ENCODE measurements at places on chromosomes 16 and 17.

- DNase-seq = peak; percentile 78
Measured at GRCh38 chr17:73228748-73229236, 32.9 kb downstream of the CPSF4L start.

DNA sequence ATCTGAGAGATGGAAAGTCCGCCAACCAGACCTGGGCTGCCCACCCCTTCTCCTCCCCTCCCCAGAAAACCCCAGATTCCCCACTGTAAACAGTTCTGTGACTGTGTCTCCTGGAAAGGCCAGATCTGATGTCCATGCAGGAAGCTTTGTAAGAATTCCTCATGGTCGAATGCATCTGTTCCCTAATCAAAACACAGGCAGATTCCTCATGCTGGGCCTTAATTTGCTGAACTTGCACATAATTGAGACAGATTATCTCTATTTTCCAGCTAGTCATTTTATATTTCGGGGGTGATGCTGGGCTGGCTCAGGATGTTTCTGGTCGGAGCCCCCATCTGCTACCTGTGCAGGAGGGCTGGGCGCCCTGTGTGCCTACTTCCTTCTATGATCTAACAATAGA is 233.6 kb upstream of the ASIC2 start:
- DNase-seq = no peak

DNA sequence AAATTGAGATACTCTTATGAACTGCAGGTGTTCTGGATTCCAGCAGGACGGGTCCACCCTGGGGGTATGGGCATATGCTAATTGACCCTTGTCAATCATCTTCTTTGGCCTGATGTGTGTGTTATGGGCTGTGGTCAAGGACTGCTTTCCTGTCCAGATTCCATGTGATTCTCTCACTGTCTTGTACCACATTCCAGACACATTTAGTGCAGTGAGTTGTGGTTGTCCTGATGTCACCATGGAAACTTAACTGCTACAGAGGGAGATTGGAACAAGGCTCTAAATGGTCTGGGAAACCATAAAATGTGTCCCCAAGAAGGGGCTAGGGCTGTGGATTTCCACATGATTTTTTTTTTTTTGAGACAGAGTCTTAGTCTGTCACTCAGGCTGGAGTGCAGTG is 367.4 kb downstream of the UTP18 start:
- DNase-seq = no peak

GRCh38 chr17:78168903-78169793 is 767 bp downstream of the SYNGR2 start:
- peak; percentile 30 for DNase-seq

DNA sequence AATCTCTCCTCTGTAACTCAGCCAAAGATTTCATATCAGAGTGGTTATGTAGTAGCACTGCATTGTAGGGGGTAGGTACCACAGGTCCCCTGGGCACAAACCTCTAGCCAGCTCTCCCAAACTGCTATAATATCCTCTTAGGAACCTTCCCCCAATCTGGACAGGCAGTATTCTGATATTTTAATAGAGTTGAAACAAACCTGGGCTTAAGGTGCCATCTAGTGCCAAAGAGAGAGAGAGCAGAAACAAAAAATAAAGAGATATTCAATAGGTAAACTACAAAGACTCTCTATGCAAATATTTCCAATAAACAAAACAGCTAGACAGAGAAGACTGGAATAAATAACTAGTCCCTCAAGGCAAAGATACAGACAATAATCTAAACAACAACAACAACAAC is 1070.0 kb downstream of the CDH11 start:
- peak; percentile 32 for DNase-seq

DNA sequence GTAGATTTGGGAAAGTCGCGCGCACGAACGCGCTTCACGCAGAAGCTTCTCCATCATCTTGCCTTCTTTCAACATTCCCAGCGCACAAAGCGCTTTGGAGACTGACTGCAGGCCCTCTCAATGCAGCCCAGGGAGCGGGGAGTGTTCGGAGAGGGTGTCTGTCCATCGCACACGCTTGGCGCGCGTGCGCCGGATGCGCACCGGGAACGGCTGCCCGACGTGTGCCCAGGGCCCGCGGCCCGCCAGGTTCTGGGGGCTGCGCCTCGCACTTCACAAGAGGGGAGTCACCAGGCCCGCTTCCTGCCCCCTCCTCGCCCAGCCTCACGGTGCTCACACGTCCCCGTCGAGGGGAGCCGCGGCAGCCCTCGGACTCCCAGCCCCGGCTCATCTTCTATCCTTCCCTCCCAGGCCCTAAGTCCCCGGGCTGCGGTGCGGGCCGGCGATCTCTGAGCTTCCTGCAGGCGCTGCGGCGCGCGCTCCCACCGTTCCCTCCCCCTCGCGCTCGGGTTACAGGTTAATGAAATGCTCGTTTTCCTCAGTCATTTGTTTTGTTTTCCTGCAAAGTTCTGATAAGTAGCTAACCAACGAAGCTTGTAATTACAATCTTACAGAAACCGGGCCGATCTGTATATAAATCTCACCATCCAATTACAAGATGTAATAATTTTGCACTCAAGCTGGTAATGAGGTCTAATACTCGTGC is 2.8 kb upstream of the IRX3 start:
- no peak for DNase-seq

- DNase-seq = no peak
Measured at GRCh38 chr17:33046361-33047255, 55.0 kb downstream of the SPACA3 start.

GRCh38 chr17:45405250-45406086 is 27.2 kb downstream of the ARHGAP27 start:
- DNase-seq = no peak

DNA sequence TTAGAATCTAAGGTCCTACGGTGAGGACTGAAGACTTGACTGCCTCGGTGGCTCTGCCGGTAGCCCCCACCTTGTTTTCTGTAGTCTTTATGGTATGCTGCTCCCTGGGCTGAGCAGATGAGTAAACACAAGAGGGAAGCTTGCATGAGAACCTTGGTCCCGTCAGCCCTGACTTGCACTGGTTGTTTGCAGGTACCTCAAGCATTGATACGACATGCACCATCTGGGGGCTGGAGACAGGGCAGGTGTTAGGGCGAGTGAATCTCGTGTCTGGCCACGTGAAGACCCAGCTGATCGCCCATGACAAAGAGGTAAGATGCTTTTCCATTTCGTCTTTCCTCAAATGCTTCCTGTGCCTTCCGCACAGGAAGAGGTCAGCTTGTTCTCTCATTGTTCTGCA is 21.1 kb upstream of the TACO1 start:
- DNase-seq = no peak

GRCh38 chr17:11598274-11599221 is at the start of gene DNAH9:
TSS of gene DNAH9 (plus strand) at chr17:11598470. CDS start at chr17:11598499, 29 bp downstream.
- DNase-seq = peak; percentile 78

- DNase-seq = peak; percentile 38
Measured at GRCh38 chr17:81200695-81201580, 21.8 kb downstream of the CEP131 start.

DNA sequence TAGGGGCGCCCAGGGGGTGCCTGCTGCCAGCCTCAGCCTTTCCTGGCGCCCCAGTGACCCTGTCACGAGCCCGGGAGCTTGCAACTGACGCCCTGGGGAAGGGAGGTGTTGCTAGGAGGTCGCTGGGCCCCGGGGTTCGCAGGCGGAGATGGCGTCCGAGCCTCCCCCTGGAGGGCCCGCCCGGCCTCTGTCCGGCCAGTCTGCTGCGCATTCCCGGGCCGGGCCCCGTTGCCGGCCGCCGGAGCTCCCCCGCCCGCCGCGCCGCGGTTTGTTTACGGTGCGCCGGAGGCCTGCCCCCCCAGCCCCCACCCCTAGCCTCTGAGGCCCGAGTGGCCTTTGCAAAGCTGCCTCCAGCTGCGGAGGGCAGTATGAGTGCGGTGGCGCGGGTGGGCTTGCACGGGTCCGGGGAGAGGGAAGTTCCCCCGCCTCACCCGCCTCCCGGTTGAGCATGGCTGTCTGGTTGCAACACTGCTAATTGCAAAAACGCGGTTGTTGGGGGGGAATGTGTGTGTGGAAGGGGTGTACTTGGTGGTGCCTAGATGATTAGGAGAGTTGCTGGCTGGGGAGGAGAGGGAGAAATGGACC is 514 bp downstream of the THRA start:
- no peak for DNase-seq

DNA sequence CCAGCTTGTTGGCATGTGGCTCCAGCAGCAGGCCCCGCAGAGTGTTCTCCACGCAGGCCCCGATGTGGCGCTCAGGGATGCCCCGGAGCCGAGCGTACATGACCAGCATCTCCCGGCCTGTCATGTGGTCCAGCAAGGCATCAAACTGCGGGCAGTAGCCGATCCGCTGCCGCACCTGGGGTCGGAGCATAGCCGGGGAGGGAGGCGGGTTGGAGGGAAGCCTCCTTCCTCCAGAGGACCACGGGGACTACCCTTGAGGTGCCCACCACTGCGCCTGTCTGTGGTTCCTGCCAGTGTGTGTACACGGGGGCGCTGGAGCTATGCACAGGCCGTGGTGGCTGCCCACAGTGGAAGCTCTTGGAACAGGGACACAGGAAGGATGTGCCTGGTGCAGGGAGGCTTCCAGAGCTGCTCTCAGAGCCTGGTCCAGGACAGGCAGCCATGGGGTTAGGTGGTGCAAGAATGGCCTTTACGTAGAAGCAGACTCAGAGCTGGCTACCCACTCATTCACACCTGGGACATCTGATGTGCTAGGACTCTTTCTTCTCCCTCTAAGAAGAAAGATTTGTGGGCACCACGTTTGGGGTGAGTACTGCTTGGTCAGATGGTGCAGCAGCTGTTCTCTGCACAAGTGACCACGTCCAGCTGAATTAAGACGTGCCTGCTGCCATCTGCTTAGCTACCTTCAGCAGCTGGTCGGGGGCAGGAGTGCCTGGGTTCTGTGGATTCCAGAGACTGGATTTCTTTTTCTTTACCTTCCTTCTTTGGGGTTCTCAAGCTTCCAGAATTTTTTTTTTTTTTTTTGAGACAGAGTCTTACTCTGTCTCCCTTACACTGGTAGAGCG is 11.3 kb upstream of the RNPS1 start:
- no peak for DNase-seq

DNA sequence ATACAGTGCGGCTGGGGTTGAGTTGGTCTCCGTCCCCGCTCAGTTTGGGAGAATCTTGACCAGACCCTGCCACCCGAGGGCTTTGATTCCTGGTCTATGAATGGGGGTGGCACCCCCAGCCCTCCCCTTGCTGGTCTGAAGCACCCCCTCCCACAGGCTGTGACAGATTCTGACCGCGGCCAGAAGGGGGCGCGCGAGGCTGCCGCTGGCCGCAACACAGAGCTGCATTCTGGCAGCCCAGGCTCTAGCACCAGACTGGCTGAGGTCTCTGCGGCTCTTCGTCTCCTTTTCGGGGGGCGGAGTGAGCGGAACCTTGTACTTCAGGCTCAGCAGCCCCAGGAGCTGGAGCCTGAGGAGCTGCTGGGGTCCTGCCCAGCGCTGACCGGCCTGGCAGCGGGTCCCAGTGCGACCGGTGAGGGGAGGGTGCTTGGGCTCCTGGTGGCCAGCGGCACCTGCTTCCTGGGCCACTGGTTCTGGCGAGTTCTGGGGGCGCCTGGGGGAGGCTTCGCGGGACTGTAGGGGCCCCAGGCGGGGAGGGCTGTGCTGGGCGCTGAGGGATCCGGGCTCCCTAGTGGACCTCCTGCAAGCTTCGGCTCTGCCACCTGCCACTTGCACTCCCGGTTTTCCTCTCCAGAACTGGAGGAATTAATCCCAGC is 1011.6 kb downstream of the KCNJ18 start:
- DNase-seq = no peak

DNA sequence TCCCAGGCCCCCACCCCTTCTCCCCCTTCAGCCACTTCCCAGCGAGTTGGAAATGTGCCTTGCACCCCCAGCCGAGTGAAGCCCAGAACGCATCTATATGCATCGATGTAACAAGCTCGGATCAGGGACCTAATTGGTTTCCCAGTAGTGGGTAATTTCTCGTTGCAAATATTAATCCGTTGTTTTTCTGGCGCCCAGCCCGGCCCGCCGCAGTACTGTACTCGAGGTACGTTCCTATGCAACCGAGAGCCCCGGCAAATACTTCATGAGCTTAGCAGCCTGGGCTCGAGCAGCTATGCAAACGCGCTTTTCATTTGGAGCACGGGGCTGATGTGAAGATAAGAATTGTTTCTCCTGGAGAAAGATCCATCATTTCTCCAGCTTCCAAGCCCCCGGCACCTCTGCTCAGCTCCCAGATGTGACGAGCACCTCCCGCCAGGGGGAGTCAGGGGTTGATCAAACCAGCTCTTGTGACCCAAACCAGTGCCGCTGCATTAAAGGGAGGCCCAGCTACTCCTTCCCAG is 229.8 kb downstream of the KATNIP start:
- DNase-seq = peak; percentile 48

DNA sequence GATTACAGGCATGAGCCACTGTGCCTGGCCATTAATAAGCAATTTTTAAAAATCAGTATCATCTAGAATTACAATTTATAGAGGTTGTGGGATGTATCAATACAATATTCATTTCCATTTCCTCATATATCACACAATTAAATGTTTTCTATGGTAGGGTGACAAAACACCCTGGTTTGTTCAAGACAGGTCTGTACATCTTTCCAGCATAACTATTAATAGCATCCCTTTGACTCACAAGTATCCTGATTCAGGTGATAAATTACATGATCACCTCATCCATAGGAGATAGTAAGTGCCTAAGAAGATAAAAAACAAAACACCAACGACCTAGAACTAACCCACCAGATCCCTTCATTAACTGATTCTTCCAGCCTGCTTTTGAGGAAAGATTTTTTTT is 13.1 kb downstream of the COIL start:
- DNase-seq = no peak

DNA sequence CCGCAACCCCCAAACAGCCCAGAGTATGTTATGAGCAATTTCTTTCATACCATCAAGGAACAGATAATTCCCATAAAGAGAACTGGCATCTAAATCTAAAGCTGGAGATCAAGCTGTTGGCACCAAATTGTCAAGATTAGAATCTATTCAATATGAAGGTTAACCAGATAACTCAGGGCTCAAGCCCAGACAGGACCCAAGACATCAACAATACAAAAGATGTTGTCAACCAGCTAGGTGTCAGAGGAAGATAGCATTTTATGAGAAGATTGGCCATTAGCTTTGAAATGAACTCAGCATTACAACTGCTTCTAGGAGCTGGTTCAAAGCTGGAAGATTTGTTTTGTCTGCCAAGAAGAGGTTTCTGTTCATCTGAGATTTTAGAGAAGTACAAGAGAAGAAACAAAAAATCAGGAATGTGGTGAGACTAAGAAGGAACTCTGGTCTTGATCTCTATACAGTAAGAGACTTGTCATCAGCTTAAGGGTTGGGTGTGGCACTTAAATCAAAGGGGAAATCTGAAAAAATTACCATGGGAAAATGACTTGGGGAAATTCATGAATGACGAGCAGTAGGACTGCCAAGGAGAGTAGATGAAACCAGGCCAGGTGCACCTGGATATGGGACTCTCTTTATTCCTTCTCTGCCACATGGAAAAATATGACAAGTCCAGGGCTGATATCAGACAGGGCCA is 64.2 kb upstream of the COX10 start:
- no peak for DNase-seq

GRCh38 chr17:47286198-47286914 is 32.7 kb downstream of the ITGB3 start:
- peak; percentile 77 for DNase-seq

GRCh38 chr17:81295676-81296381 is 722 bp upstream of the SLC38A10 start:
- DNase-seq = peak; percentile 39

GRCh38 chr16:66814734-66815133 is 13.3 kb upstream of the TERB1 start:
- no peak for DNase-seq
